ENCODE measurements at places on chromosomes 12 and 14.

- no peak for DNase-seq
Observed at GRCh38 chr12:104720339-104721038, 237.6 kb downstream of the SLC41A2 start.

- no peak for DNase-seq
Observed at GRCh38 chr12:62760779-62761178, 174.2 kb downstream of the PPM1H start.

DNA sequence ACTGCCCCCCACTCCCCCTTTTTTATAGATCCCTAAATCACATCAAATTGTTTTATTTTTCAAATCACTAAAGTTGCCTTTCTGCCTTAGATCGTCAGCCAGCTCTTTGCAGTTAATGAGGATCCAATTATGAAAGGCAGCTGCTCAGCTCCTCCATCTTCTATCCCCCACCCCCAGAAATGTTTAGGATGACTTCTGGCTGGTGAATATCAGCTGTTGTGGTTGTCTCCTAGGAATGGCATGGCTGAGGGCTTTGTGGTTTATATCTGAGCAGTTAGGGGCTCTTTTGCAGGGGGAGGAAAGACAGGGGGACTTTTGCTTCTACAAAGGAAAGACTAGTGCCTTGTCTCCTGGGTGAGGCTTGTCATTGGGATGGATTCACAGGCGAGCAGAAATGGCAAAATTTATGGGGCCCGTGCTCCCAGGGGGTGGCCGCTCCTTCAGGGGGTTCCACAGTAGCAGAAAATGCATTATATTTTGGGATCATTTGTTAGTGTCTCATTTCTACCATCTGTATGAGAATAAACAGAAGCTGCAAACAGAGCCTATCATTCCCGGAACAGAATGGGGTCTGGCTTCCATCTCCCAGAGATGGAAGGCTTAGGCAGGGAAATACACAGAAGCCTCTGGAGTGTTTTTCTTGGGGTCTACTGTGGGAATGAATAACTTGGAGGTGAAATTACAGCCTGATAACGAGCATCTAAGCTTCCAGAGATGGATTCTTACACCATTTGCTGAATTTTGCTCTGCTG, 6.5 kb downstream of the JDP2 start:
- DNase-seq, result no peak

DNA sequence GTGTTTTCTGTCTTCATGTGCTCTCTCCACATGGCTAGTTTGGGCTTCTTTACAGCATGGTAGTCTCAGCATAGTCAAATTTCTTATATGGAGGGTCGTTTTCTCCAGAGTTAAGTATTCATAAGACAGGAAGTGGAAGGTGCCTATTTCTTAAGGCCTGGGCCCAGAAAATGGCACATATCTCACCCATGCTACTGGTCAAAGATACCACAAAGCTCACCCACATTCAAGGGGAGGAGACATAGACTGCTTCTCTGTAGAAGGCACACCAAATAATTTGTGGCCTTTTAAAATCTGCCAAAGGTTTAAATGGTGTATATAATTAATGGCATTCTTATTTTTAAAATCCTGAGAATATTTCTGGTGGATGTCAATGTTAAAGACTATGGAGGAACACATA, 44.8 kb downstream of the CCDC91 start:
- DNase-seq, result no peak

GRCh38 chr14:69483765-69484443, 624 bp upstream of the PLEKHD1 start:
- DNase-seq, result no peak

DNA sequence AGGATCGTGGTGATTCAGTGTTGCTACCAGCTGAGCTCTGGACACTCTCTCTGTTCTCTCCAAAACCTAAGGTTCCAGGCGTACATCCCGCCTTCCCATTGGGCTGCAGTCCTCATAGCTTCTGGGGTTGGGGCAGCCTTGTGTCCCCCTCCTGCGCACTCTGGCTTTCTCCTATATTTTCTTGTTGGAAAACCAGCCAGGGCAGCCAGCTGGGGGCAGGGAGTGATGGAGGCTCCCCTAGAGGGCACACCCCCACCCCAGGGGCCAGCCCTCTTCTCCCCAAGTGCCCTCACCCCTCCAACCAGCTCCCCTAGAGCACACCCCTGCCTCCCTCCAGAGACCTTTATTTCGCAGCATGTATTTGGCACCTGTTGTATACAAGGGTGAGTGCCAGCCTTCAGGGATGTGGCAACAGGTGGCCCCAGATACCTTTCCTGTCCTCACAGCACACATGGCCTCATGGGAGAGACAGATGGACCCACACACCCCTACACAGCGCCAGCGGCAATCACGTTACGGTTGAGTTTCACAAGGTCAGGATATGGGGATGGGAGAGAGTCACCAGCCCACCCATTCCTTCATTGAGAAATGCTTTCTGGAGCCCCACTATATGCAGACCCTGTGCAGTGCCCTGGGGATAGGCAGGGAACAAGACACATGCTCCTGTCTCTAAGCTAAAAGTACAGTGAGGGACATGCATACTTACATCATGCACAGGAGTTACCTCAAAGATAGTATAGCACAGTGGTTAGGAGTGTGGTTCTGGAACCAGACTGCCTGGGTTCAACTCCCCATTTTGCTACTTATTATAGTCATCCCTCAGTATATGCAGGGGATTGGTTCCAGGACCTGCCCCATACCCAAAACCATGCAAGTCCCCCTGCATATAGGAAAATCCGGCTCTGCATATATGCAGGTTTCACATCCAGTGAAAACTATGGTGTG, 141.1 kb downstream of the PHETA1 start:
- DNase-seq, result no peak
